KG1 (cell line): ENCODE measurements at places on chromosomes 16 and 17.

DNA sequence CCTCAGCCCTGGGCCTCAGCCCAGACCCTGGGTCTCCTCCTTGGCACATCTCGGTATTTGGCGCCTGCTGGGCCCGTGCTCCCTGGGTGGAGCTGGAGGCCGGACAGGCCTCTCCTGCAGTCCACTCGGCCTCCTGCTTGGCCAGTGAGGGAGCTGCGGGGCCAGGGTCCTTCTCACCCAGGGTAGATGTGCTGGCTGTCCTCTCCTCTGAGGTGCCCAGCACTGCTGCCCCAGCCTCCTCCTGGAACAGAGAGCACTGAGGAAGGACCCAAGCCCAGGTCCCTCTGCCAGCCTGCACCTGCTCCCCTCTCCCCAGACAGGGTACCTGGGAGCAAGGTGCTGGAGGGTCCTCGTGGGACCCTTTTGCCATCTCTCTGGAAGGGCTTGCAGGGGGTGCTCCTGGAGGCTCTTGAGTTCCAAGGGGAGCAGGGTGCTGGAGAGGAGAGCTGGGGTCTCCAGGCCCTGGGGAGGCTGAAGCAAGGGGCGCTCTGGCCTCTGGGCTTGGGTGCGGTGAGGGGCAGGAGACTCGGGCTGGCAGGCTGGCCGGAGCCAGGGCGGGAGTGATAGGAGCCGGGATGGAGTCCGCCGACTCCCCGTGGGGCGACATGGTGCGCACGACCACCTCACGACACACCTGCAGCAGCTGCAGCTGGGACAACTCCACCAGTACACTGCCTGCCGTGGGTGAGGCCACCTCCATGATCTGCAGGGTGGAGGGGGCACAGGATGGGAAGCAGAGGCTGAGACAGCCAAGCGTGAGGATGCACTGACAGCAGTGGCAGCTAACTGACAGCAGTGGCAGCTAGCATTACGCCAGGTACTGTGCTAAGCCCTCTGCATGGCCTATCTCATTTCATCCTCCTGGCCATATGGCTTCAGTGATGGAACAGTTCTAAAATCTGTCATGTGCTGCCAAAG, 17.8 kb downstream of the TSPOAP1 start:
- no peak for DNase-seq

DNA sequence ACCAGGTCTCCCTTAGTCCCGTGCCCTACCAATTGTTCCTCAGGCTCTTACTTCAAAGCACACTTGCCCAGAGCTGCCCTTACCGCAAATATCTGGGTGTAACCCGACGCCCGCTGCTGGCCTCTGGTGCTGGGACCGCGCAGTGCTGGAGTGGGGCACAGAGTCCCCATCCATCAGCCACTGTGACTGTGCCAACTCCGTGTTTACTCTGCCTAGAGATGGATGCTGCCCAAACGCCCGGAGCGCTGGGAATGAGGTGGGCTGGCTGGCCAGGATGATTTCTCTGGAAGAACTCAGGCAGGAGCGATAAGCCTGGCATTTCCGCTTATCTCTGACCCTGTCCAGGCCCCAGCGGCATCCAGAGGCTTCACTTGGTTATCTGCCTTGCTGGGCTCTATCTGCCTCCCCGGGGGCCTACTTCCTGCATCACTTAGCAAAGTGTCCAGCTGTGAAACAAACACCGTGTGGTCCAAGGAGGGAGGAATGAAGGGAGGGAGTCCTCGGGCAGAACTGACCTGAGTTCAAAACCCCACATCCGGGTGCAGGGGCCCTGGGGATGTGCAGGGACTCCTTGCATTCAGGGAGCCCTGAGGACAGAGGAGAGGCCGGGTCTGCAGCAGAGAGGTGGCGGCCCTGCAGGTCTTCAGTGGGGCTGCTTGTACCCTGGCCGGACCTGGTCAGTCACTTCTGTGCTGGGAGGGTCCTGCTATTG, 9.4 kb upstream of the MYLK3 start:
- DNase-seq = no peak

DNA sequence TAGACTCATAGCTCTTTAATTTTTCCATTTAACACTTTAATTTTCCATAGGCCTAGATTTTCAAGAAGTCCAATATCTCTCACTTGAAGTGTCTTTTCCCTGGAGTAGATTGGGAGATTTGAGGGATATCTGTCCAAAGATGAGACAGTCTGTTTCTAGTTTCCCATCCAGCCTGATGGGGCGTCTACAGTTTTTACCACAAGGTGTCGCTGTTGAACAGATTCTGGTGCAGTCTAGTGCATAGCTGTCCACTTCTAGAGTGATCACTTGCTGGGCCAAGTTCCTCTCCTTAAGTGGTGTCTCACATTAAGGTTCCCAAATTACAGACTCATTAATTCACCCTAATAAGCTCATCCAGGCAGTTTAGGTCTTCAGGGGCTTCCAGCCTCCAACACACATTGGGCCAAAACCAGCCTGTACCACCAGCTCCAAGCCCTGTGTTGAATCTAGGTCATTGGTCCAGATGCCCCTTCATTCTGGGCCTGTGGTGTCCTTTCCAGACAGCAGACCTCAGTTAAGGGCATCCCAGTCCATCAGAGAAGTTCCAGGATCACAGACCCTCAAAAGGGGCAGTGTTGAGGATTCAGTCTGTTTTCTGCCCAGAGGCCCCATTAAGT, 9.4 kb downstream of the SNX20 start:
- DNase-seq = no peak

DNA sequence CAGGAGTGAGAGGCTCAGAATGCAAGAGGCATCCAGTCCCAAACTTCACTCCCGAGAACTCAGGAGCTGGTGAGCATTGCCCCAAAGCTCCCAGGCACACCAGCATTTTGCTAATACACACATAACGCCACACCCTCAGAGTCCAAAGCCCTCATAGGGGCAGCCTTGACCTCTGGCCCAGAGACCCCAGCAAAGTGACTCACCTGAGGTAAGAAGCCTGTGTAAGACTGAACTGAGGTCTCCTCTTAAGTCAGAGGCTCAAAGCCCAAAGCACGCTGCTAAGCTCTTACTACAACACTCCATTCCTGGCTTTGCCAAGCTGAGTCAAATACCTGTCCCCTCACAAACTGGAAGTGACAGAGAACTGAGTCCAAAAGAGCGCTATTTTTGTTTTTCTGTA, 16.4 kb downstream of the ST3GAL2 start:
- no peak for DNase-seq

GRCh38 chr17:17176341-17176740, 29.8 kb downstream of the PLD6 start:
- DNase-seq = no peak

- no peak for DNase-seq
Measured at GRCh38 chr16:56063111-56063510, 128.2 kb upstream of the GNAO1 start.

DNA sequence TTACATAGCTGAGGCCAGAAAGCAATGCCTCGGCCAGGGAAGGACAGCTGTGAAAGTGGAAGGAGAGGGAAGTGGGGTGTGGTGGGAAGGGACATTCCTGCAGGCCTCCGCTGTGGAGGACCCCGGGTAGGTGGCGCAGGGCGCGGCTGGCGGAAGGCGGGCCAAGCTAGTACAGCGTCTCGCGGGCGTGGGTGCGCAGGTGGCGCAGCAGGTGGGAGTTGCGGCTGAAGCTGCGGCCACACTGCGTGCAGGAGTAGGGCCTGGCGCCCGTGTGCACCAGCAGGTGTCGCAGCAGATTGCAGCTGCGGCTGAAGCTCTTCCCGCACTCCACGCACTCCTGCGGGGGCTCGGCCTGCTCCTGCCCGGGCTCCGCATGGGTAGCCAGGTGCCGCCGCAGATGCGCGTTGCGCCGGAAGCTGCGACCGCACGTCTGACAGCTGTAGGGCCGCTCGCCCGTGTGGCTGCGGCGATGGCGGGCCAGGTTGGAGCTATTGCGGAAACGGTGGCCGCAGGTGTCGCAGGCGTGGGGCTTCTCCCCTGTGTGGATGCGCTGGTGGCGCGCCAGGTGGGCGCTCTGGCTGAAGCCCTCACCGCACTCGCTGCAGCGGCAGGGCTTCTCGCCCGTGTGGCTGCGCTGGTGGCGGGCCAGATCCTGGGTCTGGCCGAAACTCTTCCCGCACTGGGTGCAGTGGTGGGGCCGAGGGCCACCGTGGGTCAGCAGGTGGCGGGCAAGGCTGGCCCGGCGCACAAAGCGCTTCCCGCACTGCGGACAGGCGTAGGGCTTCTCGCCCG, 10.0 kb downstream of the ZSCAN10 start:
- no peak for DNase-seq

DNA sequence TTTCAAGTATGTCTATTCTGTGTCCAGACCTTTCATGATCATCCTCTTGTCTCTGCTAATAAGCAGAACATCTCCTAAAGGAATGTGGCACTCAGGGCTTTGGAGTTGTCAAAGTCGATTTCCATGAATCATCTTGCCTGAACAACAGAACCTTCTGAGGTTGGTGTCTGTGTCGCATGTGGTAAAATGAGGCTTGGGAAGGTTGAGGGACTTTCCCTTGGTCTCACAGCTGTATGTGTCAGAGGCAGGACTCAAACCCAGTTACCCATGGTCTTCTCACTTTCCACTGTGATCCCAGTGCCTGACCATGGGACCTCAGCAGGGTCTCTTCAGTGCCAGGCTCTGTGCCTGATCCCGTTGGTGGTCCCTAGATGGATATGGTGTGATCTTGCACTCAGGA, 4.2 kb upstream of the GPRC5B start:
- no peak for DNase-seq

DNA sequence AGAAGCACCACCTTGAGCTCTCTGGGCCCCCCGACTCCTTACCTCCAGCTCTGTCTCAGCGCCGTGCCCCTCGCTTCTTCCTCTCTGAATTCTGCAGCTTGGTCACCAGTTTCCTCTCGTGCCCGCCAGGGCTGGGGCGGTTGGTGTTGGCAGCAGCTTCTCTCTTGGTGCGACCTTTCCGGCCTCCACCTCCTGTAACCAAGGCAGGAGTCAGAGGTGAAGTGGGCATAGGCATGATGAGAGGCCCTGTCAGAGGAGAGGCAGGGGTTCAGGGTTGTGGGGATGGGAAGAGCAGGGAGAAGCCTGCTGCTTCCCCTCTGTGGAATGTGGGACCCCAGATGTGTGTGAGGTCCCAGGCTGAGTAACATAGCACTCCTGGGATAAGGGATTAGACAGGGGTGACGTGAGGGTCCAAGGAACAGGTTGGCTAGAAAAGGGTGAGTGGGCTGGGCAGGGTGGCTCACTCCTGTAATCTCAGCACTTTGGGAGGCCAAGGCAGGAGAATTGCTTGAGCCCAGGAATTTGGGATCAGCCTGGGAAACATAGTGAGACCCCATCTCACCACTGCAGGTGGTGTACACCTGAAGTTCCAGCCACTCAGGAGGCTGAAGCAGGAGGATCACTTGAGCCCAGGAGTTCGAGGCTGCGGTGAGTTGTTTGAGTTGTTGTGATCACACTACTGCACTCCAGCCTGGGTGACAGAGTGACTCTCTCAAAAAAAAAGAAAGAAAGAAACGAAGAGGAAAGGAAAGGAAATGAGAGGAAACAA, 626 bp downstream of the NUPR1 start:
- DNase-seq = no peak

GRCh38 chr17:73017658-73018057, 74.8 kb downstream of the SLC39A11 start:
- DNase-seq = no peak

DNA sequence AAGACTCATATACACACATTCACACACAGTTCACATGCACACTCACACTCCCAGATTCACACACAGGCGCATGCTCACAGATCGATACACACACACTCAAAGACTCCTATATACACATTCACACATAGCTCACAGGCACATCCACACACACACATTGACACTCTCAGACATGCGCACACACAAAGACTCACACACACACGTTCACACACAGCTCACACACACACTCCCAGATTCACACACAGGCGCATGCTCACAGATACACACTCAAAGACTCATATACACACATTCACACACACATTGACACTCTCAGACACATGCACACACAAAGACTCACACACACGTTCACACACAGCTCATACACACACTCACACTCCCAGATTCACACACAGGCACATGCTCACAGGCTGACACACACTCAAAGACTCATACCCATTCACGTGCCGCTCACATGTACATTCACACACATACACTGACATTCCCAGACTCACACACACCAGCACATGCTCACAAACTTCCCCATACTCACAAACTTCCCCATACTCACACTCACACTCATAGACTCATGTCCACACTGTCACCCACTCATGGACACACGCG, 25.6 kb upstream of the KRT17 start:
- no peak for DNase-seq

DNA sequence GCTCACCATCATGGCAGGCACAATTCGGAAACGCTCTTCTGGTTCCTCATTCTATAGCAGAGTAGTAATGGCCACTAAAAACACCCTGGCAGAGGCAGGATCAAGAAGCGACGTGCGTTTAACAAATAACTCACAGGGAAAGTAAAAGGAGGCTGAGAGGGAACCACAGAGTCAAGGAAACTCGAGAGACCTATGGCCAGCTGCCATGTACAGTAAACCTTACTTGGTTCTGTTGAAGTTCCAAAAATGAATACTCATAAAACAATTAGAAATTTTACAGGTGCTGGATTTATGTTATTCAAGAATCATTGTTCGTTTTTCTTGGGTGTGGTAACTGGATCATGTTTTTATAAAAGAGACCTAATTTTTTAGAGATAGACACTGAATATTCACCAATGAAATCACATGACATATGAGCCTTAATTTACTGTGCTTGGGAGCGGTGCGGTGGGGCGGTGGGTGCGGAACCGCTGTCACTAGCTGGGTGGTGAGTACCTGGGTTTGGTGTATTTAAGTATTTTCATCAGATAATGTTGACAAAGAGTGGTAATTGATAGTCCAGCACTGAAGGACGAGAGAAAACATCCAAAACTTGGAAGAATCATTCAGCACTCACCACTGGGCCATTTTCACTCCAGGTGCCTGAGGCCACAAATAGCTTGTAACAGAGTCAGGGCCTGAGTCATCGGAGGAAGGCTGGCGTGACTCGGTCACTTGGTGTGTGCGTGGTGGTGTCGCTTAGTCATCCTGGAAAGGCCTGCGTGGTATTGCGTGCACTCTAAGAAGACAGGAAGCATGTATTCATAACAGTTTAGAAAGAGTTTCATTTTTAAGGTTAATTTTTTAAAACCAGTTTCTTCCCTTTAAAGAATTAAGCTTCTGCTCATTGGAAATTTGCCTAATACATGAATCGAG, 135.4 kb upstream of the CHMP6 start:
- no peak for DNase-seq

GRCh38 chr17:57984936-57985674, 2.9 kb downstream of the VEZF1 start:
- DNase-seq = no peak
